ENCODE measurements at places on chromosomes 4 and X.

GRCh38 chr4:1371176-1372165 is 24.5 kb downstream of the UVSSA start:
- no peak for DNase-seq

DNA sequence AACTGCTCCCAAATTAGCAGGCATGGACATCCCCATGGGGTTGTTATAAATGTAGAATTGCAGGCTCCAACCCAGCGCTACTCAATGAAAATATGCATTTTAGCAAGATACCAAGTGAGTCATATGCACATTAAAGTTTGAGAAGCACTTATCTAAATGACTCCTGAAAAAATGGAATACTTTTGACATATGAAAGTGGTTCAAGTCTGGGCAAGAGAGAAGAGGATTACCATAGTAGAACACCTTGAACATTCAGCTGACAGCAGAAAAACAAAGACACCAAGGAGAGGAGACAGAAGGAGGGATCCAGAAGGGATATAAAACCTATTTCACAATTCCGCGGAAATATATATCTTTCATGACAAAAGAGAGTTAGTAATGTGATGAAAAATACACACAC is 63.2 kb upstream of the CT83 start:
- DNase-seq: no peak

DNA sequence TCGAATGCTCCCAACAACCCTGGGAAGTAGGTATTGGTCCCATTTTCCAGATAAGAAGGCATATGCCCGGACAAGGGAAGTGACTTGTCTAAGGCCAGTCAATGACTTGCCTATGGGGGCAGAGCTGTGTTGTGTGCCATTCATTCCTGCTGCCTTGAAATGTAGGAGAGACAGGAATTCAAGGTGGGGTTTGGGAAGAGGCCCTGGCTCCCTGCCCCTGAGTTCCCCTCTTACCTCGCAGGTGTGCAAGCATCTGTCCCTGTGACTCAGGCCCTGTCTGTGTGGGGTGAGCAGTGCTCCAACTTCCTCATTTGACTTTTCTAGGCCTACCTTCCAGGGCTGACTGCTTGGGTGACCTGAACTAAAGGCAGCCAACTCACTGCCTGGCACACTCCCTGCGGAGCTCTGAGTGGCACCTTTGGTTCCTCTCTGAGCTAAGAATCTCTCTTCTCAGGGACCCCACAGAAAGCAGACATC is 5.1 kb downstream of the EFNB1 start:
- DNase-seq: no peak

GRCh38 chrX:16807548-16807947 is 21.3 kb downstream of the TXLNG start:
- DNase-seq: no peak

DNA sequence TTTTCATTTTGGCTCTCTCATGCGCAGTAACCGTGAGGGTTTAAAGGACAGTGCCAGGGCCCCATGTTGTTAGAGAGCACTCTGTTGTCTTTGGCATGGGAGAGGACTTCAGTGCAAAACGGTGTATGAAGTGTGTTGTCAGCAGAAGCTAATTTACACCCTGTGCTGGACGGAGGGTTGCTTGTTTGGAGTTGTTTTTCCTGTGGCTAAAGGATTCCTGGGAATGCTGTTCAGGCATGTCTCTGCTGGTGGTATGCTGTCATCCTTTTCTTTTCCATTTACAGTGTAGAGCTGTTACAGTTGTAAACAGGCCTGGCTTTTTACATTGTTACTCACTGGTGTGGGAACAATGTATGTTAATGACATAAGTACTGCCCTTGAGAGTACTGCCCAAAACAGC is 206.3 kb downstream of the CBR4 start:
- DNase-seq: no peak

DNA sequence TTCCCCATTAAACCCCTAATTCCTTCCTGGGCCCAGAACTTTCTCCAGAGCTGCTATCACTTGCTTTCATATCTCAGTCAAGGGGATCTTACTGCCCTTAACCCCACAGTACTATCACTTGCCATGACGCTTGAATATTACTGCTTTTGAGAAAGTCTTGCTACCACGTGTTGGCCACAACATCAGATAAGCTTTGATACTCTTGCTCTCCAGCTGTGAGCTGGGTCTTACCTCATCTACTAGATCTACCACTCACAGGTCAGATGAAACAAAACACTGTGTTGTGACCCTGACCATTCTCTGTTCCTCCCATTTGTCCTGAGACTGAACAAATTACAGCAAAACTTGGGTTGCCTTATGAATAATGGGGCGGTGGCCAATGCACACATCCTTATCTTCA is 12.1 kb upstream of the TAPT1 start:
- DNase-seq: no peak

DNA sequence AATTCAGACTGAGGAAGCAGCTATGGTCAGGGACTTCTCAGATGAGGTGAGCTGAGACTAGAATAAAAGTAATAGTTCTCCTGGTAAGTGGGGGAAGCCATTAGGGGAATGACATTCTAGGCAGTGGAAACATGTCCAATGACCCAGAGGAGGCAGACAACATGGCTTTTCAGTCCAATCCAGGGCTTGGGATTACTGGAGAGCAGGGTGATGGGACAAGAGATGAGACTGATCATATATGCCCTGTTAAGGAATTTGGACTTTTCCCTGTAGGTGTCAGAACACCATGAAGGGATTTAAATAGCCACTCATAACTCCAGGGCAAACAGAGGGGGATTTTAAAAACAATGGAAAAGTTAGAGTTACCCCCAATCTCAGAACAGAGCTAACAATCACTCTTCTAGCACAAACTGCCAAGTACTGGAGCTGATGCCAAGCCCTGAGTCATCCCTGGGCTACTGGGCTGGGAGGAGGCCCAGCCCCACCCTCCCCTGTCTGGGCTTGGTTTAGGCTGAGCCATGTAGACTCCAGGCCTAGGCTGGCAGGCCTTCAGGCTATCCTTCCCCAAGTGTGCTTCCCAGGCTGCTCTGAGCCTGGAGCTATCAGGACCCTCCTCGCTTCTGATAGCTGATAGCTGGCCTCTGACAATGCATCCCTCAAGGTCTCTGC is 22.7 kb upstream of the MSN start:
- peak; percentile 60 for DNase-seq

- no peak for DNase-seq
These were observed 289.5 kb upstream of the BOD1L1 start for GRCh38 chr4:13917015-13917414.

- no peak for DNase-seq
These were observed 32.8 kb downstream of the FAM13A start for GRCh38 chr4:89024051-89024675.

DNA sequence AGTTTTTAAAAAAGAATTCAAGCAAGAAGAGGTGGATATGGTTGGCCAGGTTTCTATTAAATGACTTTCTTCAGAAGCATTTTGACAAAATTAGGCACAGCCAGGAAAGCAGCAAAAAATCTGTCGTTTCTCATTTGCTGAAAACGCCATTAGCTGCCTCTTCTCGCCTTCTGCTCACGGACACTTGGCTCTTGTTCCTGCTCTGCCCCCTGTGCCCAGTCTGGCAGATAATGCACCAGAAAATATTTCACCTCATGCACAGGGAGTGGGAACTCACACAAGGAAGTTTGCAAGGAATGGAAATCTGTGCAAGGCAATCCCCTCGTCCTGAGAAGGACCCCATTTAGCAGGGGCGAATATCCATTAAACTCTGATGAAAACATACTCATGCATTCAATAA is 260.0 kb downstream of the PACRGL start:
- DNase-seq: no peak

DNA sequence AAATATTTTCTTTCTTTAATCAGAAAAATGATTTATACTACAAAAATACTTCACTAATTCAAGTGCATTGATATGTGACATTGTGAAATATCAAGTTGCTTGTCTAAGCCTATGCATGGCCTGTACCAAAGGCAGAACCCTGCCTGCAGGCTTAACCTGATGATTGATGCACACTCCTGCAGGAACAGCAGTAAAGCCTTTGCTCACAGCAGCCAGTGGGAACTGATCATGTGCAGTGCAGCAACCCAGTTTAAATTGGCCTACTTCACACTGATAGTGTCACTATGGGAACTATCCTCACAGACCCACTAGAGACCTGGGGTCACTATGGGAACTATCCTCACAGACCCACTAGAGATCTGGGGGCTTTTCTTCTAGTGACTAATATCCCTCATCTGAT is 603.8 kb downstream of the RAPGEF2 start:
- no peak for DNase-seq
